Pancreas (tissue), 10 donors: ENCODE measurements at places on chromosomes 7 and 10. TPM values are rescaled to one million over a fixed set of nuclear protein-coding genes. Genes with fewer than 3 reads are reported as not detected.

KMT2E gene
- 31.0 TPM for total RNA-seq

PON3 gene
- total RNA-seq, result 3.1 TPM

LRRC17 gene
- total RNA-seq, result 1.1 TPM

DNA sequence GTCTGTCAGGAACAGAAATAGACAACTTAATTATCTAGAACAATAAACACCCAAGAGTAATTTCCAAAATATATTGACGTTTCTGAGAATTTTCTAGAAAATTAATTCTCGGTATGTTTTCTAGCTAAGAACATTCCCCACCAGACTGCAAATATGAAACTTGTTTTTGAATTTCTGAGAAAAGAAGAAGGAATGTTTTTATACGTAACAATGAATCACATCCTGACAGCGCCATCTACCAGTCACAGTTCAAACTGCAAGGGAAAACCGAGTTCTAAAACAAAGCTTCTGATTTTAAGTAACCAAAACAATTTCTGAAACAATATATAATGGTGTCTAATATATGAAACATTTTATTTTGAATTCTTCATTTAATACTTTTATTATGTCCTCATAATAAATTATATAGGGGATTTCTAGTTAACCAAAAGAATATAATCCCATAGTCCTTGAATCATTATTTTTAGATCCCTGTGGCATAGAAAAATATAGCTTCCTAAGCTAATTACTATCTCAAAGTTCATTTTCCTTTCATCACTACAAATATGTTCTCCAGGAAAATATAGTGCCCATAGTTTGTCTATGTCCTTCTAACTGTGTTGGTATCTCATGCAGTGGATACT is 34.5 kb upstream of the MEOX2 start:
- DNase-seq, result no peak

- no peak for DNase-seq
Measured at GRCh38 chr10:96838529-96838928, 6.4 kb downstream of the LCOR start.

DNA sequence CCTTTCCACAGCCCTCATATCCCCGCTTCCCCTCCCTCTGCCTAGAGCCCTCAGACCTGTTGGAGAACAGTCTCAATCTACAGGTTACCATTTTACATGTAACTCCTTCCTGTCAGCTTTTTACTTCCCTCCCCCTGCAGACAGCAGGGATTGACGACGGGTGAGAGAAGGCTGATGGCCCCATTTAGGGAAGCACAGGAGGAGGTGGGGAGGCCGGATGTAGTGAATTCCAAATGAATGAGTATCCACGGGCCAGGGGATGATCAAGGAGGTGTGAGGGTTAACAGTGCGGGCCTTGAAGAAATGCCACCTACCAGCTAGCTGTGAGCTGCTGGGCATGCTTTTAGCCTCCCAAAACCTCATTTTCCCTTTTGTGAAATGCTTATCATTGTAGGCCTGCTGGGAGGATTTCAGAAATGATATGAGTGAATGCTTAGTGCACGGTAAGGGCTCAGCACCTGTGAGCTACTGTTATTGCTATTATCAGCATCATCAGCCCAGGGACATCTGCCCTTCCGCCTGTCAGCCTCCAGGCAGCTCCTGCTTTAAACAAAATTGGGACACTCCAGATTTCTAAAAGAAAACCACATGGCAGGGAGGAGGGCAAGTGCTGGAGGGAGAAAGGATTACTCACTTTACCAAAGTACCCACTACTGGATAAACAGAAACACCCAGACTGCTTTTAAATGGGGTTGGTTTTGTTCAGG is 6.5 kb upstream of the NANOS1 start:
- DNase-seq, result no peak

- DNase-seq, result no peak
Measured at GRCh38 chr10:87860156-87860795, 3.1 kb downstream of the KLLN start.

DNA sequence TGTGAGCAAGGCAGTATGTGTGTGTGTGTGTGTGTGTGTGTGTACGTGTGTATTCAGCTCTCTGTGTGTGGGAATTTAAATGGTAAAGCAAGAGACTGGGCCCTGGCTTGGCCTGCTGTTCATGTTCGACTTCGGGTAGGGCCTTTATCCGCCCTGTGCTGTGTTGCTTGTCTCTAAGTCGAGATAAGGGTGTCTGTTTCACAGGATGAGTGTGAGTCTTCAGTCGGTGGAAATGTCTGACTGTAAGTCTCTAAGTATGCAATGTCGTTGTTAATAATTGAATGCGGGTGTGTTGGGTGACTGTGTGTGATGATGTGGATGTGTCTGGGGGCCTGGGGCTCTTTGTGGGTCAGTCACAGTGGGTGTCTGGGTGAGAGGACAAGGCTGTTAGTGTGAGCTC is 34.8 kb downstream of the HIF1AN start:
- no peak for DNase-seq
